Kidney (tissue), 22 donors: ENCODE measurements at places on chromosomes 11 and 22. TPM values are rescaled to one million over a fixed set of nuclear protein-coding genes. Genes with fewer than 3 reads are reported as not detected.

Gene OR11H1
- not detected for total RNA-seq

GRCh38 chr11:110962921-110963320 is 250.7 kb upstream of the ARHGAP20 start:
- DNase-seq = no peak

DNA sequence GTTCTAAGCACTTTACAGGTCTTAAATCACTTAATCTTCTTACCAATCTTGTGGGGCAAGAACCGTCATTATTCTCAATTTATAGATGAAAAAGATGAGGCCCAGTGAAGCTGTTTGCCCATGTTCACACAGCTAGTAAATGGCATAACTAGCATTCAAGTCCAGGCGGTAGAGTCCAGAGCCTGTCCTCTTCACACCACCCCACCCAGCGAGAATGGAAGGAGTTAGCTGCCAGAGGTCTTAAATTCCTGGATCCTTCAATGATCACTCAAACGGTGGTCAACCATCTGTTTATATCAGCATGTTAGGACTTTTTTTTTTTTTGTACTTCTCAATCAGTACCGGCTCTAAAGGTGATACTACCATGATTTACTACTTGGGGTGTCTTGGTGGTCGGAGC is 43.3 kb downstream of the PARVA start:
- DNase-seq = no peak

- no peak for DNase-seq
These were observed 75.4 kb upstream of the KCNQ1OT1 start for GRCh38 chr11:2775083-2775625.

Gene RASD2
- total RNA-seq = 3.4 TPM

DNA sequence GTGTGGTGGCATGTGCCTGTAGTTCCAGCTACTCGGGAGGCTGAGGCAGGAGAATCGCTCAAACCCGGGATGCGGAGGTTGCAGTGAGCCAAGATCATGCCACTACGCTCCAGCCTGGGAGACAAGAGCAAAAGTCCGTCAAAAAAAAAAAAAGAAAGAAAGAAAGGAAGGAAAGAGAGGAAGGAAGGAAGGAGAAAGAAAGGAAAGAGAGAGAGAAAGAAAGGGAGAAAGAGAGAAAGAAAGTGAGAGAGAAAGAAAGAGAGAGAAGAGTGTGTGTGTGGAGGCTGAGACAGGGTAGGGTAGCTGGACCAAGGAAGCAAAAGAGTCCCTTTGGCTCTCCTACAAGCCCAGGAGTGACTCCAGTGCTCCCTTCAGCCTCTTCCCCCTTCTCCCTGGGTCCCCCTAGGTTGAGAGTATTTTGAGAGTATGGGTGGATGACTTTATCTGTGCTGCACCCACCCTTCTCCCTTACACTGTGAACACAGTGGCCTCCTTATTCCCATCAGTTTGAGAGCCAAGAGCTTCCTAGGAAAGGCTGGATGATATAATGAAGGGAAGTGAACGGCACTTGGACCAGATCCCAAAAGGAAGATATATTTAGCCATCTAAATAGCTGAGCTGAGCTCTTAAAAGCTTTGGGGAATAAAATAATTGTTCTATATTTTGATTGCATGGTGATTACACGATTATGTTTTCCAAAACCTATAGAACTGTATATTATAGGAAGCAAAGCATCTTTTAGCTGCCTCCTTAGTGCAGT is 9.5 kb upstream of the DENND5A start:
- no peak for DNase-seq

- no peak for DNase-seq
These were observed 32.2 kb upstream of the TEAD1 start for GRCh38 chr11:12642040-12642439.

DNA sequence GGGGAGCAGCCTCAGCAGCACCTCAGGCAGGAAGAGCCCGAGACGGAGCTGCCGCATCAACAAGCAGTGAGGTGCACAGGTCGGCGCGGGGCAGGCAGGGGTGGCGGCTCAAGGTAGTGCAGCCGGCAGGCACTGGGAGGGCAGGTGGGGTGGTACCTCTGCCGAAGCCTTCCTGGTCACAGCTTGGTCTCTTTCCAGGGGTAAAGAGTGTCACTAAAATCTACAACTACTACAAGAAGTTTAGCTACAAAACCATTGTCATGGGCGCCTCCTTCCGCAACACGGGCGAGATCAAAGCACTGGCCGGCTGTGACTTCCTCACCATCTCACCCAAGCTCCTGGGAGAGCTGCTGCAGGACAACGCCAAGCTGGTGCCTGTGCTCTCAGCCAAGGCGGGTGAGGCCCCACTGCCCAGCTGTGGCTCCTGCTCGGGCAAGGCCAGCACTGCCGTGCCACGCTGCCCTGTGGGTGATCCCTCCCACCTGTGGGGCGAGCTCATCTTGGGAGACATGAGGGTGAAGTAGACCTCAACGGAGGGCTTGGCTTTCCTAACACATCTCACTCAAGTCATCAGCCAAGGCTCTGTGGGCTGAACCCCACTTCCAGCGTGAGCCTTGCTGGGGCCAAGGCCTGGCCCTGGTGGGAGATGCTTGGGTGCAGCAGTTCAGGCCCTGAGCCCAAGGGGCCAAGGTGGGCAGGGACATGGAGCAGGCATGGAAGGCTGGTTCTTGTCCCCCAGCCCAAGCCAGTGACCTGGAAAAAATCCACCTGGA is 13.6 kb downstream of the GATD1 start:
- no peak for DNase-seq

DNA sequence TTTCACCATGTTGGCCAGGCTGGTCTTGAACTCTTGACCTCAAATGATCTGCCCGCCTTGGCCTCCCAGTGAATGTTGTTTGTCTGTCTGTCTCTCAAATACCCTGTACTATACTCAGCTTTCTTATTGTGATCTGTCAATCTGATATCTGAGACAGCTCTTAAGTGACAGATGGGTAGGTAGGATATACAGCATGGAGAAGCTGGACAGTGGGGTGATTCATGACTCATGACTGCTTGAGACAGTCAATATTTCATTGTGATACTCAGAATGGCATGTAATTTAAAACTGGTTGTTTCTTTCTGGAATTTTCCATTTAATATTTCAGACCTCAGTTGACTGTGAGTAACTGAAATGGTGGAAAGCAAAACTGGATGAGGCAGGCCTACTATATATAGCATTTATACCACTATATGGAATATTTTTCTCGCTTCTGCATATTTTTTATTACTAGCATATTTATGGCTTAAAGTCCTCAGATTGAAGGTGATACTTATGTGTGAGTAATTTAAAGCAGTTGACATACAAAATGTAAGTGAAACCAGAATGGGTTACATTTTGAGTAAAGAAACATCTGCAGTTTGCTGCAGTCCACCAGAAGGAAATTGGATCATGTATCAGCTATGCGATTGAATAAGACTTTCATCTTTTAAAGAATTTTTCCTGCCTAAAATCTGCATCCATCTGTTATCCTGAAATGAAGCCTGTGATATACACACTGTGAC is 22.3 kb downstream of the ARHGAP42 start:
- DNase-seq = peak; percentile 30

Gene HRAS
- total RNA-seq = 66.1 TPM

DNA sequence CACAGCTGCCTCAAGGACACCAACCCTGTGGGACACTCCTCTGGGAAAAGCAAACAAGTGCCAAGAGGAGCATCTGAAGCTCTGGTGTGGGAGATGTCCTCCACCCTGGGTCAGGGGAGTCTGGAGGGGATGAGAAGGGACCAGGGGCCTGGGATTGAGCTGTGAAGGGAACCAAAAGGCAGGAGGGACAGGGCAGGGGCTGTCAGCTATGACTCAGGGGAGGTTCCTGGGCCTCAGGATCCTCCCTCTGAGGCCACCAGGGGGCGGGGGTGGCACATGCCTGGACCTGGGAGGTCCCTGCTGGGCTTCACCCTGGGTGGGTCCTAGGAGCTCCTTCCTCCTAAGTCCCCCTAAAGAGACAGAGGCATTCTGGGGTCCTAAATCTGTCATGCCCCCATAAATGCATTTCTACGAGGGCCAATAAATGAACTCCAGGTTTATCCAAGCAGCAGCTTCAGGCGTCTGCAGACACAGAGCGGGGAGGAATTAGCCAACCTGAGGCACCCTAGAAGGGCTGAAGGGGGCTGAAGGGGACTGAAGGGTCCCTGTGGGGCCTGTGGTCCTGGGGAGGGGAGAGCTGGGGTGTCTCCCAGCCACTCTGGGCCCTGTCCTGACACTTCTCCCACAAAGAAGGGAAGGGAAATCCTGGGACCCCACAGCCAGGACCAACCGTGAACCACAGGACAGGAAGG is 31.9 kb upstream of the IGLL5 start:
- no peak for DNase-seq

- DNase-seq = no peak
These were observed 233.1 kb downstream of the CSNK2A3 start for GRCh38 chr11:11119917-11120316.

DNA sequence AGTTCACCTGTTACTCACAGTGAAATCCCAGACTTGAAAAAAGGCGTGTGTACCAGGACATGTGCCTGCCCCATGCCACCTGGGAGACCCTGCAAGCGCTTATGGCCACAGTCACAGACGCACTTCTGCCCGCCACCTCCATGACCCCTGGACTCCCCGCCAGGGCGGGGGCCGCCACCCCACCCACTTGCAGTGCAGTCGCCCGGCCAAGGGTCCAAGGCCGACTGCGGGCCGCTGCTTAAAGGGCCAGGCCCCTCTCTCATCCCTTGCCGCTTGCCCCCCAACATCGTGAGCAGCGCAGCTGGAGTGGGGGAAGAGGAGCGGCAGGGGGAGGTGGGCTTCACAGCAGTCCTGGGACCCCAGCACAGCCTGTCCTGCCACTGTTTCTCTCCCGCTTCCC is 10.8 kb downstream of the DUSP8 start:
- no peak for DNase-seq

Gene OR52M1
- total RNA-seq = not detected

GRCh38 chr22:19678949-19679521 is 35.3 kb upstream of the SEPTIN5 start:
- DNase-seq = no peak

DNA sequence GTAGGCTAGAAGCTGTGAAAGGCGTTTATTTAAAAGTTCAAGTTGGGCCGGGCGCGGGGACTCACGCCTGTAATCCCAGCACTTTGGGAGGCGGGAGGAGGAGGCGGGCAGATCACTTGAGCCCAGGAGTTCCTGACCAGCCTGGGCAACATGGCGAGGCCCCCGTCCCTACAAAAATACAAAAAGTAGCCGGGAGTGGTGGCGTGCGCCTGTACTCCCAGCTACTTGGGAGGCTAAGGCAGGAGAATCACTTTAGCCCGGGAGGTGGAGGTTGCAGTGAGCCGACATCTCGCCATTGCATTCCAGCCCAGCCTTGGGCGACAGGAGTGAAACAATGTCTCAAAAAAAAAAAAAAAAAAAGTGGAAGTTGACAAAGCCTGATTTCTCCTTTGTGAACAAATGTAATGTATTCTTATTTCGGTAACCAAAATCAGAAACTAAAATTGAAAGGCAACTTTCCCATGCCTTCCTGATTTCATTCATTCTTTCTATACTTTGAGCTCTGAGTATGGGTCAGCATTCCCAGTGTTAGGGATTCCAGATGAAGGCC is 825 bp downstream of the PTPMT1 start:
- no peak for DNase-seq

- DNase-seq = no peak
These were observed 610.1 kb upstream of the ANO5 start for GRCh38 chr11:21582791-21583190.

Gene FXYD6
- total RNA-seq = 62.7 TPM

GRCh38 chr11:68643585-68643984 is 40.8 kb upstream of the GAL start:
- DNase-seq = no peak

- peak; percentile 89 for DNase-seq
These were observed 158.2 kb upstream of the E2F8 start for GRCh38 chr11:19398772-19399527.

DNA sequence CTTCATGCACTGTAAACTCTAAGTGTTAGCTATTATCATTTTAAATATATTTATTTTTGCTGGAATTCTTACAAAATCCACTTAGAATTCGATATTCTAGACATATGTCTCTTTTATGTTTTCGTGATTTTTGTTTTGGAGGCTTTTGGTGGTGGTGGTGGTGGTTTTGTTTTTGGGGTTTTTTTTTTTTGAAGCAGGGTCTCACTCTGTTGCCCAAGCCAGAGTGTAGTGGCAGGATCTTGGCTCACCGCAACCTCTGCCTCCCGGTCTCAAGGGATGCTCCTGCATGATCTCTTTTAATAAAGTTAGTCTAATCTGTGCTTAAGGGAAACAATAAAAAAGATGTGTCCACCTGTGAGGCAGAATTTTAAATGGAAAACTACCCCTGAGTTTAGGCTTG is 117.7 kb downstream of the MRTFA start:
- DNase-seq = no peak

- DNase-seq = no peak
These were observed 13.4 kb upstream of the GRK2 start for GRCh38 chr11:67252831-67253239.

- no peak for DNase-seq
These were observed 74.8 kb downstream of the SIK2 start for GRCh38 chr11:111676878-111677585.

Gene BLID
- total RNA-seq = not detected

Gene PGA3
- total RNA-seq = 0.54 TPM

GRCh38 chr22:32546496-32546895 is 71.9 kb downstream of the FBXO7 start:
- no peak for DNase-seq

Gene MGAT3
- 5.4 TPM for total RNA-seq

- DNase-seq = no peak
These were observed 24.0 kb upstream of the MALAT1 start for GRCh38 chr11:65474864-65475263.

DNA sequence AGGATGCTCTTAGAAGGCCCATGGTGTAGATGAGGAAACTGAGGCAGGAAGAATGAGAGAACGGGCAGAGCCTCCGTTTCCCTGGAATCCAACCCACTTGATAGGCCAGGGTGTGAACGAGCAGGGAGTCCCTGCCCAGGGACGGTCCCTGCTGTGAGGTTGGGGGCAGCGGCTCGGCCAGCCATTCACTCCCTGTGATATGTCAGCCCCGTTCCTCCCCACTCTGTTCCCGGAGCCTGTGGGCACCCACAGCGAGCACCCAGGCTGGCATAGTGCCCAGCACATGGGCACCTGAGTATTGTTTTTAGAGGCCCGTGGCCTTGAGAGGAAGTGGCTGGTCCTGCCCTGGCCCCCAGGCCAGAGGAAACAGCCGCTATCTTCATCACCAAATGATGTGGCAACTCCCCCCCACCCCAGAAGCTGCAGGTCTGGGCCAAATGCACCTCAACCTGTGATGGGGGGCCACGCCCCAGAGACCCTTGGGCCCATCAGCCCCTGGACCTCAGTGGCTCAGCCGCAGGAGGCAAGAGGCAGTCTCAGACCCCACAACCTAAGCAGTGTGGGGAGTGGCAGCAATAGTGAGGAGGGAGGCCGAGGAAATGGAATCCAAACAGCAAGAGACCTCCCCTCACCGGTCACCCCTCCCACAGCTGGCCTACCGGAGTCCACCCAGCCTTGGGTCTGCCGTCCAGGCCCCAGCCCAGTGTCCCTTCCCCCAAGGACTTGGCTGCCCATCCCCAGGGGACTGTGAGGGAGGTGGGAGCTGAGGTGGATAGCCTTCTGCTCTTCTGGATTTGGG is 2.1 kb downstream of the ALDH3B1 start:
- no peak for DNase-seq

DNA sequence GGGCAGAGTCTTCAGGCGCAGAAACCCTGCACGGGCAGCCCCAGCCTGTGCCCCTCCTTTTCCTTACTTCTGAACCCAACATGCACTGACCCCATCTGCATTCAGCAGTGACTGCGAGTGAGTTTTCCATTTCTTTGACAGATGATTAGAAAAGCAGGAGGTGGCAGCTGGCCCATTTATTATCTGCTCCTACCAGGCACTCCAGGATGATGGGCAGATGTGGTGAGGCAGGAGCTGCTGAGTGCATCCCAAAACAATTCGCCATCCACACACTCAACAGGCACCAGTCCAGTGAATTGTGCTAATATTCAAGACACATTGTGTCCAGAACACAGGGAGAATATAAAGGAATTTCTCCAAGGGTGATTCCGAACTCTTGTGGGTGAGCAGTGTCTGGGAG is 208.5 kb downstream of the TENM4 start:
- no peak for DNase-seq
